Forelimb muscle (tissue), 1 donor: ENCODE measurements at places on chromosomes 4 and X. TPM values are rescaled to one million over a fixed set of nuclear protein-coding genes. Genes with fewer than 3 reads are reported as not detected.

DNA sequence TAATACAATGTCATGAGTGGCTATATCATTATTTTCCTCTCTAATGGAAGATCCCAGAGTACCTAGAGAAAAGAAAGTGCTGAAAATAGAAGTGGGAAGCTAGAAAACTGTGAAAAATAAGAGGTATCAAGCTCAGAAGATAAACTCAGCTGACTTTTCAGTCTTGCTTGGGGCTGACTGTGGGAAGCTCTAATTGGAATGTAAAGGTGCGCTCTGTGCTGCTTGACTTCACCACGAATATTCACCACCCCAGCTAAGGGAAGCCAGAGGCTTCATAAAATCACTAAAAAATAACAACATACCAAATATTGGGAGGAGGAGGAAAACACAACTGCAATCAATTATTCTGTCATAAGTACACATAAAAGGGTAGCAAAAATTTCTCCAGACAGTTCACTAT, 25.1 kb downstream of the NDST3 start:
- no peak for DNase-seq

DNA sequence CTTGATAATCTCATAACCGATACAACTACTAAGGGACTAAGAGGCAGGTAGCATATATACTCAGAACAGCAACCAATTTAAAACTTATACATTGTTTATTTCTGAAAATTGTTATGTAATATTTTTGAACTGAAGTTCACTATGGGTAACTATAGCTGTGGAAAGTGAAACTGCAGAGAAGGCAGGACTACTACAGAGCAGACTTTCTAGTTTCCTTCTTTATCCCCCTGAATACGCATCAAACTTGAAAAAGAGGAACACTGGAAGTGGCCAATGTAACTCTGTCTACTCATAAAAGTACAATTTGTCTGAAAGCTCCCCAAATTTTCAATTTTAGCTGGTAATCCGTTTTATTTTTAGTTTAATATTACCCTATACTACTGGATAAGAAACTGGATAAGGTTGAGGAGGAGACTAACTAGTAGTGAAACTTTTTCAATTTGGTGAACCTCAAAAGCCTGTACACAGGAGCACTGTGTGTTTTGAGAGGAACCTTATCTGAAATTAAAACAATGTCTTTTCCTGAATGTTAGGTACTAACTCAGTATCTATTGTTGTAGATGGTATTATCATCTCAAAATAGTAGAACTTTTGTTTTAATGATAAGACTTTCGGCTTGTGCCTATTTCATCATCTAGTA, 225.8 kb downstream of the GABRG1 start:
- no peak for DNase-seq

GRCh38 chr4:183747931-183748670, 89.0 kb downstream of the TRAPPC11 start:
- no peak for DNase-seq

The GABRQ gene
- polyA plus RNA-seq = 1.3 TPM

DNA sequence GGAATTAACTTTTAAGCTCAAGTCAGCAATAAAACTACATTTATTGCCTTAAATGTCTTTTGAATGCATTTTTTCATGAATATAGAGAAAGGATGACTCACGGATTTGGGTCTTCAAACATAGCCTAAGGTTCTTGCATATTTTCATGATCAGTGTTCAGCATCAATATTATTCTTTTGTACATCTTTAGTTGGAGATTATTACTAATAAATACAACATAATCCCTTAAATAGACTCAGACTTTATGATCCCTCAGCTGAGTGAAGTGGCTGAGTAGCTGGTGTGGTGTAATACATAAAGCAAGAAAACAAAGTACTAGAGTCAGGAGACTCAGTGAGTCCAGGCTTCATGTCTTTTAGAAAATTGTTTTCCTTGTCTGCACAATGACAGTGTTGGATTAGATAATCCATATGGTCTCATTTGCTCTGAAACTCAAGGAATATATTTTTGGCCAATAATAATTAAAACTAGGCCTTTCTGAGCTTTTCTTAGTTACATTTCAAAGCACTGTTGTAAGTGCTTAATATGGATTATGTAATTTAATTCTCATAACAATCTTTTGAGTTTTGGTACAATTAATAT, 78.3 kb upstream of the UNC5C start:
- DNase-seq = no peak

DNA sequence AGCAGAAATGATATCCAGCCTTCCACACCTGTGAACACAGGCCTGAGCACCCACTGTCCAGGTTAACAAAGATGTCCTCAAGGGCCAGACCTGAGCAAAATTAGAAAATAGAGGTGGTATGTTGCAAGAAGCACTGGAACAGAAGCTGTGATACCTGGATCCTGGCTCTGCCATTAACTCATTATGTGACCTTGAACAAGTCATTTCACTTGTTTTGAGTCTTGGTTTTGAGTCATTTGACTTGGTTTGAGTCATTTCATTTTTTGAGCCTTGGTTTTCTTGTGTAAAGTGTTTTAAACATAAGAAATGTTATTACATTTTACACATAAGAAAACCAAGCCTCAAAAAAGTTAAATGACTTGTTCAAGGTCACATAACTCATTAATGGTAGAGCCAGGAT, 2.9 kb upstream of the NWD2 start:
- no peak for DNase-seq

- no peak for DNase-seq
These were observed 51.4 kb upstream of the SOD3 start for GRCh38 chr4:24743927-24744326.
